ENCODE measurements at places on chromosomes 7 and 10.

DNA sequence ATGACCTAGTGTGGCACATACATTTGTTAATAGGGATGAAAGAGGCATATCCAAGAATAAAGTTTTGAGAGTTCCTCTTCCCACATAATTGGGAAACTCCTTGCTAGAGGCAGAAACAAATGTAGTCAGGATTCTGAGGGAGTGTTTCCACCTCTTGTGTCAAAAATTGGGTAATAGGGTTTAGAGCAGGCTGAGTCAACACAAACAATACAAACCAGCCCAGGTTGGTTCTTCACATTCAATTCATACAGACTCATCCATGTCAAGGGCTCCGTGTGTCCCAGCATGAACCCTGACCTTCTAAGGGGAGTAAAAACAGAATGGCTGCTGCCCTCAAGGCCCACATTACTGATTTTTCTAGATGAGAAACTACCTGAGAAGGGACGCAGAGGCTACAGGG is 75.3 kb downstream of the GLI3 start:
- DNase-seq = no peak

GRCh38 chr7:117250801-117251200 is 72.1 kb downstream of the WNT2 start:
- no peak for DNase-seq

- DNase-seq = no peak
Observed at GRCh38 chr7:100476903-100477870, 1.8 kb downstream of the TSC22D4 start.

DNA sequence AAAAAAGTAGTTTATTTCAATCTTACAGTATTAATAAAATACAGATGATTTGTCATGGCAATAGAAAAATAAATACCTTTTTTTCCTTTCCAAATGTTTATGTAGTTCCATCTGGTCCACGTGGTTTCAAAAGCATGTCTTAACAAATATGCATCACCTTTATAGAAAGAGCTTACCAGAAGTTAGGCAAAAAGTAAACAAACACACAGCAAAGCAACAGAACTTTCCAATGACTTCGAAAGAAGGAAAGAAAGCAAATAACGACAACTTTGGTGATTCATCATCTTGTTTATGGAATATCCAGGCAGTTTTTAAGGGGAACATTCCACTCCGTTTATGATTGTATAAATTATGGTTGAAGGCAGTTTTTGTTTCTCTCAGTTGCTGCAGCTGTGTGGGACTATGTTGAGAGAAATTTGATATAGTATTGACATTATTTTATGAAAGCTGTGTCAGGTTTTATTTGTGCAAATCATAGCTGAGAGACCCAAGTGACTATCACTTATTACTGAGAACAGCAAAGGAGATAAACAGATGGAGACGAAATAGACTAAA is 203.1 kb downstream of the CDC14C start:
- DNase-seq = no peak

Measured in NCI-H2107 (cell line).